ENCODE measurements at places on chromosomes 3 and 15. TPM values are rescaled to one million over a fixed set of nuclear protein-coding genes. Genes with fewer than 3 reads are reported as not detected.

GRCh38 chr15:43748376-43748775 is 2.1 kb downstream of the PDIA3 start:
- no peak for DNase-seq

GRCh38 chr15:73691396-73691795 is 7.2 kb downstream of the CD276 start:
- DNase-seq = no peak

DNA sequence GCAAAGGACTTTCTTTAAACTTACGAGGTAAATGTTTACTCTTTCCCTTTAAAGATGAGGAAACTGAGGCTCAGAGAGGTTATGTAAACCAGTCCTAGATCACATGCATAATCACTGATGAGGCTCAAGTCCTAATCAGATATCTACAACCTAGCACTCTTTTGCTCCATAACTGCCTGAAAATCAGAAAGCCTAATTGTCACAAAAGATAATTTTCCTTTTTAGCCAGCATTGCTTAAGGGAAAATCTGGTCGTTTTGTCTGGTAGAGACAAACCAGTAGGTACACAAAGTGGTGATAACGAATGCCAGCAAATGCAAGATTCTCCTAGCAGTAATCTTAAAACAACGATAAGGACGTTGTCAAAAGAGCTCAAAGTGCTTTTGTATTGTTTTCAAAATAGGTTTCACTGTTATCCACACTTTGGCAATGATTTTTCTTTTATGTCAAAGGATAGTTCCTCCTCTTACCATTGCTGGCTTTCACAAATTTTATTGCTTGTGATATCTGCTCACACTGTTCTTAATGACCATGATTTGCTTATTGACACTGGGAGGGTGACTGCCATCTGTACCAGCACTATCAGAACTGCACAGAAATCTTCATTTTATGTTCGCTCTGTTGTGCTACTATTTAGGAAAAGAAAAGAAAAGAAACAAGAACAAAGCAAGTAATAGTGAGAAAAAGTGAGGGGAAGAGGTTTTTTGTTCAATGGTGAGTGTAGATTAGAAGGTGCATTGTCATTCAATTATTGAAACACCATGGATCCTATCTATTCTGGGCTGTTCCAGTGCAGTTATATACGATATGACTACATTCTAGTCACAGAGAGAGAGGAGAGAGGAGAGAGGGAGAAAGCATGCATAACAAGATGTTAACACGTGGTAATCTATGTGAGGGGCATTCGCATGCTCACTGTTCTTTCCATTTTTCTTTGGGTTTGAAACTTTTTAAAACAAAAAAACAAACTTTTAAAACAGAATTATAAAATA is 13.7 kb downstream of the IQCH start:
- no peak for DNase-seq

The SI gene
- polyA plus RNA-seq = not detected

- DNase-seq = no peak
Observed at GRCh38 chr3:128282380-128283196, 129.3 kb downstream of the EEFSEC start.

The PLAAT1 gene
- 2.5 TPM for polyA plus RNA-seq

The ZIC1 gene
- polyA plus RNA-seq = not detected

The RTP3 gene
- polyA plus RNA-seq = not detected

The SAMMSON gene
- 0.09 TPM for polyA plus RNA-seq

The TTLL13 gene
- 0.20 TPM for polyA plus RNA-seq

The PSTPIP1 gene
- 1.7 TPM for polyA plus RNA-seq

DNA sequence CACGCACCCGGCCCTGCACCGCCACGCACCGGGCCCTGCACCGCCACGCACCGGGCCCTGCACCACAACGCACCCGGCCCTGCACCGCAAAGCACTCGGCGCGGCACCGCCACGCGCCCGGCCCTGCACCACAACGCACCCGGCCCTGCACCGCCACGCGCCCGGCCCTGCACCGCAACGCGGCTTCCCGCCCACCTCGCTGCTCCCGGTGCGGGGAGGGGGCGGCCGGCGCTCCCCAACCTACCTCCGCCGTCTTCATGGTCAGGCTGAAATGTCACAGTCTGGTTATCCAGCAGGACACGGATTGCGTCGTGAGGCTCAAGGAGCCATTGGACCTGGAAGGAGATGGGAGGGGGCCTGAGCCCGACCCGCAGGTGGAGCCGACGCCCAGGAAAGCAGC is 41.8 kb downstream of the MUC20 start:
- no peak for DNase-seq

GRCh38 chr15:95559875-95560394 is 770.6 kb upstream of the NR2F2 start:
- DNase-seq = no peak

DNA sequence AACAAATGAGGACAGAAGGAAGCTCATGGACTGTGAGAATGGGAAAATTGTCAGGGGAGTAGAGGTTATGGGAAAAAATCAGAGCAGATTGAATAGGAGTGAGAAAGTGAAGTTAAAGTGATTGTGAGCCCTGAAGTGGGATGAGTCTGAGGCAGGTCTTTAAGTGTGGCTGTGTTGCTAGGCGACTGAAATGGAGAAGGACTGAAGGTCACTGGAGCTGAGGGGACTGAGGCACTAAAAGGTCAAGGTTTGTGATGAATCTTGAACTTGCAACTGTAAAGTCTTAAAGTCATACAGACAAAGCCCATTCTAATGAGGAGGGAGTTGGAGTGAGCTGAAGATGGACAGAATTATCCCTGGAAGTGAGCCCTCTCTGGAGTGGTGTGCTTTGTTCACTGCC is 518.9 kb downstream of the TUSC7 start:
- no peak for DNase-seq

GRCh38 chr15:39781967-39782302 is 706 bp downstream of the FSIP1 start:
- no peak for DNase-seq
